GM12891 (cell line): ENCODE measurements at places on chromosomes 3 and 15.

GRCh38 chr15:64772488-64772887, 2.9 kb downstream of the RBPMS2 start:
- DNase-seq, result no peak

DNA sequence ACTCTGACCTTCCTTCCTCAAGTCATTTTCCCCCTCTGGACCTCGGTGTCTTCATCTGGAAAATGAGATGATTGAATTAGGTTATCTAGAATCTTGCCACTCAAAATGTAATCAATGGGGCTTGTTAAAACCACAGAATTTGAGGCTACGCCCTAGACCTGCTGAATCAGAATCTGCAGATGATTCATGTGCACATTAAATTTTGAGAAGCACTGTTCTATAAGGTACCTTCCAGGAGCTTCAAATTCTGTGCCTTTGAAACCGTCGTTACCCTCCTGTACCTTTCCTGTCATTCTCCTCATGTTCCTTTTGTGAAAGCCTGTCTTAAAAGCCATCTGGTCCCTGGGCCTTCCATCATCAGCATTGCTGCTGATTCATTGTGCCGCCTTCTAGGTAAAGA, 172.4 kb upstream of the TOPAZ1 start:
- no peak for DNase-seq

- no peak for DNase-seq
These were observed 68.5 kb downstream of the CPN2 start for GRCh38 chr3:194282436-194283122.

DNA sequence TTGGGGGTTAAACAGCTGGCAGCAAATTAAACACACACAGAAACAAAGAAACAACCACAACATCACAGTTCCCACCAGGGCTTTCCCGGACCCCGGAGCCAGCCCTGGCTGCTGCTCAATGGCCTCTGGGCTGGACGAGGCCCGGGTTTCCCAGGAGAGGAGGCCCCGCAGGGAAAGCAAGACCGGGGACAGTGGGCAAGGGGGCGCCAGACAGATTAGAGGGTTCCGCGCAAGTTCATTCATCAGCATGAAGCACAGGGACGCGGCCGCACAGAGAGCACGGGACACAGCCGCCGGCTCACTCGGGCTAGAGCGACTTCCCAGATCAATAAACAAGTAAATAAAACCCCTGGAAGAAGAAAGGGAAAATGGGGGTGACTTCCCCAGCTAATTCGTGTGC, 66.4 kb upstream of the RPL32 start:
- DNase-seq, result no peak

DNA sequence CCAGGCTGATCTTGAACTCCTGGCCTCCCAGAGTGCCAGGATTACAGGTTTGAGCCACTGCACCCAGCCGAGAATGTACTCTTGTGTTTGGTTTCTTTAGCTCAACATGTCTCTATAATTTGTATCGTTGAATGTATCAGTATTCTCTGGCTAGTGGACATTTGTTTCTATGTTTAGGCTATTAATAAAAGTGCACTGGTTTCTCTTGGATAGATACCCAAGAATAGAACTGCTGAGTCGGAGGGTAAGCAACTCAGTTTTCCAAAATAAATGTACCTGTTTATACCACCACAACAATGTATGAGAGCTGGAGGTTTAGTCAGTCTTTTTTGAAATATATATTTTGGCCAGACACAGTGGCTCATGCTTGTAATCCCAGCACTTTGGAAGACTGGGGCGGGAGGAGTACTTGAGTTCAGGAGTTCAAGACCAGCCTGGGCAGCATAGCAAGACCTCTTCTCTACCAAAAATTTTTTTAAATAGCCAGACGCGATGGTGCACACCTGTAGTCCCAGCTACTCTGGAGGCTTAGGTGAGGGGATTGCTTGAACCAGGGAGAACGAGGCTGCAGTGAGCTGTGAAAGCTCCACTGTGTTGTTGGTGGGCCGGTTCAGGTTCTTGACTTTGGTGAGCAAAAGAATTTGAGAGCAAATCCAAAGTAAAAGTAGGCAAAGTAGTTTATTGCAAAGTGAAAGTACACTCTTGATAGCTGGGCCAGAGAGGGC, 7.7 kb upstream of the IVD start:
- DNase-seq, result no peak

- DNase-seq, result no peak
These were observed 7.6 kb upstream of the RCCD1 start for GRCh38 chr15:90946941-90947576.

GRCh38 chr3:46184469-46184868, 23.6 kb downstream of the CCR1 start:
- DNase-seq, result no peak

DNA sequence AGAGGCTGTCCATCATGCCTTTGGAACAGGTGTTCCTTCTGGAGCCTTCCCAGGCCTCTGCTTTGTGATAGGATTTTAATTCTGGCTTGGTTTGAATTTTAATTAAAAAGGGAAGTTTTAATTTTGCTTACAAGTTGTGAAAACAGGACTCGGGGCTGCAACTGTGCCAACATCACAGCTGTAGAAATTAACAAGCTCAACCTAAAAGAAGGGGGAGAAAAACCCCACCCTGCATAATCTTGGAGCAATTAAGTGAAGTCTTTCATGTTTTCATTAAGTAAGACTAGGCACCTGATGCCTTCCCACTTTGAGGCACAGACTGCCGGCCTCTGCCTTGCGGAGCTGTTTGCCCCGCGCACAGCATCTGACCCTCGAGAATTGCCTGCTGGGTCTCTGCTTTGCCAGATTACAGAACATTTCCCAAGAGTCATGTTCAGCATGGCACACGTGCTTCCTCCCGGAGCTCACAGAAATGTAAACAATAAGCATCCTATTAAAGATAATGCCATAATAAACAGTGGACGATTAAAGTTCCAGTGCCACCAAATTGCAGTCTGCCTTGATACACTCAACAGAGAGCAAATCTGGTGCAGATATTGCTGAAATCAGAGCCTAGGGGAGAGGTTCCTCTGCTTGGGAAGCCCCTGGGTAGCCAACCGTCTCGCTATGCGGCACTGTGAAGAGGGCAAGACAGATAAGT, 364.2 kb downstream of the LRTM1 start:
- no peak for DNase-seq

- DNase-seq, result no peak
These were observed 933 bp downstream of the DZIP1L start for GRCh38 chr3:138114431-138114918.

DNA sequence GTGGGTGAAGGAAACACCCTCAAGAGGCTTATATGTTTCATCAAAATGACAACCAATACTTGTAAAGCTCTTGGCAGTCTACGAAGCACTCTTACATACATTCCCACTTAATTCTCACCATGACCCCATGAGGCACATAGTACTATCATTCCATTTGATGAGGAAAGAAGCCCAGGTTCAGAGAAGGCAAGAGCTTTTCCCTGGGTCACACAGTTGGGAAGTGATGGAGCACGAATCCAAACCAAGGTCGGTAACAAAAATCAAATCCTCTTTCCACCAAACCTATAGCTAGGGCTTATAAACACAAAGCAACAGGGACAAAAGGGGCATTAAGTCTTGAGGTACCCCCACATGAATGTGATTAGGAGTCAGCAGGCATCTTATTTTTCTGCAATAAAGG, 187.1 kb downstream of the UACA start:
- DNase-seq, result no peak

DNA sequence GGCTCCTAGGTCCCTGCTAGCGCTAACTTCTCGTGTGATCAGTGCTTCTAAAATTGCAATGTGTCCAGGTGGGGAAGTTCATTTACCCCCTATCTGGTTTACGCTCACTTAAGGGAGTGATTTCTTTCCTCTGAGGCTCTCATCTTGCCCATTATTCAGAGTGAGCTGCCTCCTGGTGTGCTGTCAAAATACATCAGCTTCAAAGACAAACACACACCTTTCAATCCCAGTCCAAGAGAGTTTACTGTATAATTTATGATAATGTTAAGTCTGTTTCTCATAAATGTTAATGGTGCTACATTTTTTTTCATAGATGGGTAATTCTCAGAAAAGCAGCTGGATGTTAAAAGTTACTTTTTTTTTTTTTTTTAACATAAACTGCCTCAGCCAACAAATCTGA, 112.3 kb downstream of the RORA start:
- no peak for DNase-seq

DNA sequence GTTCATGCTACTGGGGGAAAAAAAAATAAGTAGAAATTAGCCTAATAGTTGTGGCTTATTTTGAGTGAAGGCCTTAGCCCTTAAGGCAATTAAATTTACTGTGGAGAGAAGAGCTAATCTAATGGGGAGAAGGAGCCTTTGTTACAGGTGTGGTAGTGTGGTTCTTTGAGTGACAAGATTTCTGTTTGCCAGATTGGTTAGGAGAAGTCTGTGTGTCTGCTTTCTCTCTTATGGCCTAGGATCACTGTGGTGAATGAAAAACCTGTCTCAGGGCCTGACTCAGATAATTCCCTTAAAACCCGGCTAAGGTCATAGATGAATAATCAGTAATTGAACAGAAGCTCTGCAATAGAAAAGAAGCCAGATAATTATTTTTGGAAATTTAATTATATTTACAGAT, 27.0 kb downstream of the OPA1 start:
- DNase-seq, result no peak

GRCh38 chr15:89985111-89985510, 16.0 kb upstream of the ZNF710 start:
- DNase-seq, result no peak

DNA sequence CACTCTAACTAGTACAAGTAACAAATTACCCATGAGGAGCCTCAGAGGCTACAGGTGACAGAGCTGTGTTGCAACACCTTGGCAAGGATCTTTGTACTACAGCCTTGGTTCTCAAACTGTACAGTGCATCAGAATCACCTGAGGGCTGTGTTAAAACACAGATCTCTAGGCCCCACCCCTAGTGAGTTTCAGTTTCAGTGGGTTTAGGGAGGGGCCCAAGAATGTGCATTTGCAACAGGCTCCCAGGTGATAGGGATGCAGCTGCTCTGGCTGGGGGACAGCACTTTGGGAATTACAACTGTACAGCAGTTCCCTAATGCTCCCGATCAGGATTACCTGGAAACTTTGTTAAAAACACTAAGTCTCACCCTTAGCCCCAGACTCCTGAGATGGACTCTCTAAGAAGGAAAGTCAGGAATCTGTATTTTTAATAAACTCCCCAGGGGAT, 66.1 kb upstream of the NR2F2 start:
- no peak for DNase-seq

GRCh38 chr15:54841701-54842305, 354.9 kb downstream of the RSL24D1 start:
- no peak for DNase-seq

- no peak for DNase-seq
These were observed 146.0 kb upstream of the FRMD4B start for GRCh38 chr3:69531576-69532546.

GRCh38 chr15:58440922-58441321, 9.1 kb downstream of the LIPC start:
- DNase-seq, result no peak

DNA sequence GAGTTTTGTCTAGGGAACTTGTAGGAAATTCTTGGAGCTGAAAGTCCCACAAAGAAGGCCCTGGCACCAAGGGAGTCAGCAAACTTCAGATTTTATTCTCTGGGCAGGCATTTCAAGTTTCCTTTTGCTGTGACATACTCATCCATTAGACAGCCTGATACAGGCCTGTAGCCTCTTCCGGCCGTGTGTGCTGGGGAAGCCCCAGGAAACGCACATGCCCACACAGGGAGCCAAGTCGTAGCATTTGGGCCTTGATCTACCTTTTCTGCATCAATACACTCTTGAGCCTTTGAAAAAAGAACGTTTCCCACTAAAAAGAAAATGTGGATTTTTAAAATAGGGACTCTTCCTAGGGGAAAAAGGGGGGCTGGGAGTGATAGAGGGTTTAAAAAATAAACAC, 15.0 kb downstream of the TIGIT start:
- no peak for DNase-seq

DNA sequence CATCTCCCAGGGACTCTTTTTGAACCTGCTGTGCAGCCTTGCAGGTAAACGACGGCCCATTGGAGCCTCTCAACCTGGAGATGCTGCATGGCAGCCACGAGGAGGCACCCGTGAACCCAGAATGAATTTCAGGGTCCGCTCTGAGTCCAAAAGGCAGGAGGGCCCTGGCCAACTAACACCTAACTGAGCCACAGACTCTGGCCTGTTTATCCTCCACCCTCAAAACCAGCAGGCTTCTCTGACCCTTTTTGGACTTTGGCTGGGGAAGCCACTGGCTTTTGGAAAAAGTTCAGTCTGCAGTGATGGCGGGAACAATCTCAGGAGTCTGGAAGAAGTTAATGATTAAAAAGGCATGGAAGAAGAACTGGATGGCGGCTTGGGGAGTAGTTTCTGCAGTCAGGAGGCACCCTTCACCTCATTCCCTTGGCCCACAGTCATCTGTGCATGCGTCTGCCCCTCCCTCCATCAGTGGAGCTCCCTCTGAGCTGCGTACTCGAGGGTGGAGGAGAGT, 4.1 kb downstream of the PXYLP1 start:
- DNase-seq, result no peak

DNA sequence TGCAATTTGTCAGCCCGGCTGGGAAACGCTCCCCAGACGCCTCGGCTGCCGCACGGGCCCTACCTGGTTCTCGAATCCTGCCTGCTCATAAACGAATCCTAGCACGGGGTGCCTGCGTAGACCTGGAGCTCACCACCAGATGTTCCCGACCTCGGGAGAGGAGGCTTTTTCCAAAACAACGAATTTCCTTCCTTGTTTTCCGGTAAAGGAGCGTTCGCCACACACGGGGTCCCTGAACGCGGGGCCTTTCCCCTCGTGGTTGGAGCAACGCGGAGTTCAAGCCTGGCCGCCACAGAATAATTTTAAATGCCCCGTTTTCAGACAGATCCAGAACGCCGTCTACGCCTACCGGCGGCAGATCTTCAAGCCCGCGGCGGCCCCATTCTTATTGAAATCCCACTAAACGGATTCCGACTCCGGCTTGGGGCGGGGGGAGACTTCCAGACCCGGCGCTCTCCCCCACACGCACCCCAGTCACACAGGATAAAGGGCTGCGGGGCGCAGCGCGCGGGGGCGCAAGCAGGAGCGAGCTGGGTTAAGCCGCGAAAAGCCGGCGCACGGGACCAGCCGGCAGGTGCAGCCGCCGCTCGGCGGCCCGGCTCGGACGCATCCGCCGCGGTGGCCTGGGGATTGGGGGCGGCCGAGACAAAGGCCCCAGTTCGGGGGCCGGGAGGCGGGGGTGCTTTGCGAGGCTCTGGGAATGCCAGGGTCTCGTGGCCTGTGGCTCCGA, 895 bp downstream of the GATA2 start:
- no peak for DNase-seq

DNA sequence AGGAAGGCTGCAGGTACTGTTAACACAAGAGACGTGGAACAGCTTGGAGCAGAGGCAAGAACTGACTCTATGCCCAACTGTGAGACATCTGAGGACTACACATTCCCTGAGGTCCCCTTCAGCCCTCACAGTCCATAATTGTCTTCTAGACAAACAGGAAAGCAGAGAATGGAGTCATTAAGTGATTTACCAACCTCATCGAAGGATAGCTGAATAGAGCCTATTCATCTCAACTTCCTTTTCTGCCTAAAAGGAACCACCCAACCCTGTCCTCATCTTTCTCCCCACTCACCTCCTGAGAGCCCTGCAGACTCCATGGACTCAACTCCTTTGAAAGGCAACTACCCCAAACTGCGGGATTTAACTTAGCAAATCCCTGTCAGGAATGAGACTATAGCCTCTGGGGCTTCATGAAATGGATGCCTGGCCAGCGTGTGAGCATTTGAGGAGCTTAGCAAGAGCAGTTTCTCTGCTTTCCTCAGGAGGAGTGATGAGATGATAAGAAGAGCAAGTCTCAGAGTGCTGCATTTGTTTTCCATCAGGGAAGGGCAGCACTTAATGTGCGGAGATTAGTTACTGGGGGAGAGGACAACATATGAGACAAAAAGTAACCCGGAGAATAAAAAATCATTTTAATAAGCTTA, 61.5 kb upstream of the FILIP1L start:
- DNase-seq, result no peak

- no peak for DNase-seq
These were observed 86.6 kb downstream of the NR2F2 start for GRCh38 chr15:96416934-96417759.
